Motor neuron (in vitro differentiated cells): ENCODE measurements at places on chromosomes 4 and X. TPM values are rescaled to one million over a fixed set of nuclear protein-coding genes. Genes with fewer than 3 reads are reported as not detected.

SPOCK3 gene
- total RNA-seq = 25.3 and 25.5 TPM in 2 replicates

VEGFC gene
- 7.6 and 8.5 TPM in 2 replicates for total RNA-seq

RNF128 gene
- total RNA-seq = 8.4 and 9.5 TPM in 2 replicates

CT45A9 gene
- total RNA-seq = not detected in 2 replicates

TMEM154 gene
- 4.3 and 4.4 TPM in 2 replicates for total RNA-seq

BRS3 gene
- total RNA-seq = 0.09 TPM in 1 of 2 replicates, not detected in the other
